ENCODE measurements at places on chromosomes 2 and 18.

GRCh38 chr2:132849118-132849517, 179.1 kb upstream of the LYPD1 start:
- DNase-seq = no peak

DNA sequence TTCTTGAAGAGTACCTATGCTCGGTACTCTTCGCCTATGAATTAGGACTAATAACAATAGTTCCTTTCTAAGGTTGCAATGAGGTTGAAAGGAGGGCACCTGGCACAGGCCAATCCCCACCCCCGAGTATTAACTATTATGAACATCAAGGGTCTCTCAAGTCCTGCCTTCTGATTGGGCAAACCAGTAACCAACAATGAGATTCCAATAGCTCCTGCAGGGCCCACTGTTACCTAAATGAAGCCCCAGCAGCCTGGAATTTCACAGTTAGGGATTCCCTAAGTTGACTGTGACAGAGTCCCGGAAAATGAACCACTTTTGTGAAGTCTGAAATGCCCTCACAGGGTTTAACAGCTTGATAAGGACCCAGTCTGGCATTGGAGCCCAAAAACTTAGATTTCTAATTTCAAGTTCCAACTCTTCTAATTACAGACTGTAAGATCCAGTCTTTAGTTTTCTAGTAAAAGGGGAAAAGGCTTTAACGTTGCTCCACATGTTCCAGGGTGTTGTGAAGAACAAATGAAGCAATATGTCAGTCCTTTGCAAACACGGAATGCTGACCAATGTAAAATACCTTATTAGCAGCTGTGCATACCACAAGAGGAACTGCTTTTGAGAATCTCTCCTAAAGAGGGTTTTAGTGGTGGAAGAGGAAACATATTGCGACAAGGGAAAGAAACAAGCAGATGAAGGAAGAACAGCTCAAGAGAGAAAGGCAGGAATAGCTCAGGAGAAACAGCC, 277.7 kb upstream of the MAP2 start:
- no peak for DNase-seq

GRCh38 chr18:62555135-62555534, 32.3 kb downstream of the ZCCHC2 start:
- no peak for DNase-seq

- DNase-seq = no peak
Observed at GRCh38 chr18:62577765-62578164, 54.9 kb downstream of the ZCCHC2 start.

- DNase-seq = no peak
Observed at GRCh38 chr2:95314964-95315611, 17.9 kb downstream of the KCNIP3 start.

GRCh38 chr2:48715042-48715899, 40.3 kb downstream of the LHCGR start:
- DNase-seq = no peak

GRCh38 chr2:137943678-137944347, 20.5 kb upstream of the HNMT start:
- DNase-seq = no peak

GRCh38 chr2:144014103-144014502, 505.8 kb downstream of the ZEB2 start:
- DNase-seq = no peak

- no peak for DNase-seq
Observed at GRCh38 chr2:99156891-99157290, 2.1 kb downstream of the LIPT1 start.

DNA sequence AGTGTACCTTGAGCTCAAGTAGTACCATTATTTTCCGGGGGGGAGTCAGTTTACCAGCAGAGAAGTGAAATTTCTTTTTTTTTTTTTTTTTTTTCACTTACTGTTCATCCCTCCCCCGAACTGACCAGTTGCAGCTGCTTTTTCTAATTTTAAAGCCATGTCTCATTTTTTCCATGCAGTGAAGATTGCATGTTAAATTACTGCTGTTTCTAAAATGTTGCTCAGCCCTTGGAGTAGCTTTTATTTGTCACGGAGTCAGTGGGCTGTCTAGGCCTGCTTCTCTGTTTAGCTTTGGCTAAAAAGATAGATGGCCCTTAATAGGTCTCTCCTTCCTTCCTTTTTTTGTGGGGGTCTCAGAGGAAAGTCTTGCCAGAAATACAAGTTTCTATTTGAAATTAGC, 70.2 kb downstream of the NGEF start:
- DNase-seq = no peak

DNA sequence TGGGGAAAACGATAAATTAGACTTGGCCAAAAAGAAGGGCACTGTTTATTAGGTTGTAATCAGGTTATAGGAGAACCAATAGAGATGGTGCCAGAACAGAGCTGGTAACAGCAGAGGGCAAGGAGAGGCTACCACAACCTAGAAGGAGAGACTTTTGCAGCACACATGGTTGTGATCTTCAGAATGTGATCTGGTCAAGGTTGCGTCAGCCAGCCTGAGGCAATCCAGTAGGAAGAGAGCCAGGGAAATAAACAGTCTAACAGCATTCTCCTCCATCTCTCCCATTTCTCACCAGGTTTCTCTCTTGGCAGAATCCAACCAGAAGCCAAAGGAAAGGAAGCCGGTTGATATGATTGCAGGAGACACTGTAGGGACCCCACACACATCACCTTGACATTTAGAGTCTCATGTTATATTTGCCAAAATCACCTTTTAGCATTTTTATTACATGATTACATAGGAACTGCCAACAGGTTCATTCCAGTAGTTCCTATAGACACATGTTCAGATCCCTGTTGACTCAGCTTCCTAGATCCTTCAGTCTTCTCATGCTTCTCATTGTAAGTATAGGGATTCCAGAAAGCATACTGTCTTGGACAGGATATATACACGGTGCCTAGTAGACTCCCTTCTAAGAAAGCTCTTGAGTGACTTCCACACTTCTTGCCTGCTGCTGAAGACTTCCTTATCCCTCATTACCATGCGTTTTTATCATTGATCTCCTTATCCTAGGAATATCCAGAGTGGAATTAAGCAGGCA, 17.6 kb upstream of the SPATS2L start:
- no peak for DNase-seq

- no peak for DNase-seq
Observed at GRCh38 chr2:119119076-119119785, 39.3 kb downstream of the C1QL2 start.

- DNase-seq = no peak
Observed at GRCh38 chr18:50190236-50190635, 4.7 kb downstream of the MYO5B start.

- no peak for DNase-seq
Observed at GRCh38 chr2:58497168-58497567, 256.0 kb upstream of the FANCL start.

DNA sequence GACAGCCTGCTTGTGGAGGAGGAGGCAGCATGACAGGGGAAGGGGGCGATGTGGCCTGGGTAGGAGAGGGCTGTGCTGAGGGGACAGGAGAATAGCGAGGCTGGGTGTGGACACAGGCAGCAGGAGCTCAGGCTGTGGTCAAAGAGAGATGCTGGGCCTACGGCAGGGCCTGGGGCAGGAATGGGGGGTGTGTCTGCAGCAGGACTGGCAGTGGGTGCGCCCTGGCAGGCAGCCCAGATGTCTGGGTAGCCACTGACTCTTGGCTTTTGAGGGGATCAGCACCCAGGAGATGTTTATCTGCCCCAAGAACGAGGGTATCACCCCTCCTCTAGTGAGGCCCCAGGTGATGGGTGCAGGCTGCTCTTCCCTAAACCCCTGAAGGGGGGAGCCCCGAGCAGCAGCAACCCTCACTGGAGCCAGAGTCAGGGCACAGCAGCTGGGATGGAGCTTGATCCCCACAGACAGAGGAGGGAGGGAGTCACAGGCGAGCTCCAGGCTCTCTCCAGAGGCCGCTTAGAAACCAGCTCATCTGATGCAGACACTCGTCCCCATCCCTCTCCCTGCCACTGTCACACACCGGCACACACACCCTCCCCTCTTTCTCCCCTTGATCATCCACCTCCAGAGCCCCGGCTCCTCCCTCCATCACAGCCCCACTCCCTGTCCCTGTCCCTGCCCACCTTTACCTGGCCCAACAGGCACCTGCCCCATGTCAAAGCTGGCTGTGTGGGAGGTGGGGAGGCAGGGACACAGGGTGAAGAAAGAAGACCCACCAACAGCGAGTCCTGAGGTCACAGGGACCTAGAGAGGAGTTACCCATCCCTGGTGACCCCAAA, 29.8 kb upstream of the TNS1 start:
- DNase-seq = no peak

DNA sequence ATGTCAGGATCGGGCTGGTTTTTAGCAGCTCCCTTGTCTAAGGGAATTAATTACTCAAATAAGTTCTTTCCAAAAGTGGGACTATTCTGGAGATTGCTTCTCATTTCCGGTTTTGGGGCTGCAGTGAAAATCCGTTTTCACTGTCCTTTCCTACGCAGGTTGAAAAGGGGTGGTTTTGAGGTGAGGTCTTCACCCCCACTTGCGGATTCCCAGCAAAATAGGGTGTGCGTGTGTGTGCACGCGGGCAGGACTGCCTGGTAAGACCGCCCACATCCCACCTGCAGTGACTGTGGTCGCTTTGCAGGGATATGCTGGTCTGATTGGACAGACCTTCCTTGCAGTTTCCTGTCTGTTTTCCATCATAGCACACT, 472 bp upstream of the PLEKHM3 start:
- DNase-seq = peak; percentile 8

- no peak for DNase-seq
Observed at GRCh38 chr18:47342566-47342965, 91.1 kb upstream of the SKOR2 start.

DNA sequence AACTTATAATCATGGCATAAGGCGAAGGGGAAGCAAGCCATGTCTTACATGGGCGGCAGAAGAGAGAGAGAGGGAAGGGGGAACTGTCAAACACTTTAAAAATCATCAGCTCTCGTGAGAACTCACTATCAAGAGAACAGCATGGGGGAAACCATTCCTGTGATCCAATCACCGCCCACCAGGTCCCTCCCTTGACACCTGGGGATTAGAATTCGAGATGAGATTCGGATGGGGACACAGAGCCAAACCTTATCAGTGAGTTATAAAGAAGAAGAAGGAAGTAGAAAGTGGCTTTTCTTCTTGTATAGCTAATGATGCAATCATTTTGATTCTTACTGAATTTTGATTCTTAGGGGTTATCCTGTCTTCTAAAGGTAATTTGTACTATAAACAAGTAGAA, 51.4 kb downstream of the SMCHD1 start:
- no peak for DNase-seq

DNA sequence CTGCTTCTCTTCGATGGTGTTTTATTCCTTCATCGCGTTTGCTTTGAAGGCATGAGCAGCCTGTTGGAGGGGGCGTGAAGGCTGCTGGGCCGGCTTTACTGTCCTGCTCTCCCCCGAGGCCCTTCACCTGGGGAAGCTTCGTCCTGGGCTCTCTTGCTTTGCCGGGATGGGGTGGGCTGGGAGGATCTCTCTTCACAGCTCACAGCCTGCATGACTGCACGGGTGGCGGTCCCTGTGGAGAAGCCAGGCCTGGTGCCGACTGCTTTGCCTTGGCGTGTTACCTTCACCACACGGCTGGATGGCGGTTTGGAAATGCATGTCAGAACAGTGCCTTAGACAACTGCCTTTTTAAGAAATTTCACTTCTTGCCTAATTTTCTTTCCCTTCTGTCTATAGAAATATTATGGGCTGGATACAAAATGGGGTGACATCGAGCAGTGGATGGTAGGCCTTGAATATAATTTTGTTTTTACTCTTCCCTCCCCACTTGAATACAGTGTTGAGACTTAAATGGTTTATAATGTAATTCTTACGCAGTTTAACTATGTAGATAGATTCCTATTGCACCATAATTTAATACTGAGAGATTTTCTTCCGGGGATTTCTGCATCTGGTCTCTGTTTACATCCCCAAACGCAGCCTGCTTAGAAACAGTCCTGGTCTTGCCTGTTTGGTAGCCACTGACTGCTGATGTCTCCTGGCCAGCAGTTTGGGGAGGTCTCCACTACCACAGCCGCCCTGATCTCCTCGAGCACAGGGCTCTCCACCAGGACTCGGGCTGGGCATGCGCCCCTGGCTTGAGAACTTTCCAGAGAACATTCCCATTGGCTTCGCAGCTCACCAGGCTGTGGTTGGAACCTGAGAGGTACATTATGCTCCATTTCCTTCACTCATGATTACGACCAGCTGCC, 81.0 kb upstream of the RBM44 start:
- no peak for DNase-seq

DNA sequence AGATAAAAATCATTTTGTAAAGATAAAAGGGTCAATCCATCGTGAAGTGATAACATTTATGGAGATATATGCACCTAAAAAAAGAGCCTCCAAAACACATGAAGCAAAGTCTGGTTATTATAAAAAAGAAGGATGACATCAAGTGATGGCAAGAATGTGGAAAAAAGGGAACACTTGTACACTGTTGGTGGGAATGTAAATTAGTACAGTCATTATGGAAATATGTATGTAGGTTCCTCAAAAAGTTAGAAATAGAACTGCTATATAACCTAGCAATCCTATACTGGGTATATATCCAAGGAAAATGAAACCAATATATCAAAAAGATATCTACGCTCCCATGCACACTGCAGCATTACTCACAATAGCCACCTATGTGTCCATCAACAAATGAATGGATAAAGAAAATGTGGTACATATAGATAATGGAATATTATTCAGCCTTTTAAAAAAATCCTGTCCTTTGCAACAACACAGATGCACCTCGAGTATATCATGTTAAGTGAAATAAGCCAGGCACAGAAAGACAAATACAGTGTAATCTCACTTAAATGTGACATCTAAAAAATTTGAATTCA, 28.9 kb downstream of the ABCB11 start:
- DNase-seq = no peak

DNA sequence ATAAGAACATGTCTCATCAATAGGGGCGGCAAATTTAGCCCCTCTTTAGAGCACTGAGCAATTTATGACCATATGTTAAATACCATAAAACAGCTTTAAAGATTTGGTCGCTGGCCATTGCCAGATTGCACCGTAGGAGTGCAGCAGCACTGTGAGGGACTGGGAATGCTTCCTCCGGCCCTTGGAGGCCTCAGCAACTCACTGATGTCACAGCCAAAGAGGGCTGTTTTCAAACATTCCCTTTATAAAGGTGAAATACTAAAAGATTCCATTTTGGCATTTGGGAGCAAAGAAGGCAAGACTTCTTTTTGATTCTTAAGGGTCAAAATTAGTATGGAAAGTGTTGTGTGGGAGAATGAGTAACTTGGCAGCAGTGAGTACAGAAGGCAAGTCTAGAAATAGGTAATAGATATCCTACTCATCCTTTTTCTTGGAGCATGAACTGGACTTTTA, 63.7 kb downstream of the BABAM2 start:
- no peak for DNase-seq

Data from CD8-positive, alpha-beta T cell (primary cell).